ENCODE measurements at places on chromosomes 11 and 22.

DNA sequence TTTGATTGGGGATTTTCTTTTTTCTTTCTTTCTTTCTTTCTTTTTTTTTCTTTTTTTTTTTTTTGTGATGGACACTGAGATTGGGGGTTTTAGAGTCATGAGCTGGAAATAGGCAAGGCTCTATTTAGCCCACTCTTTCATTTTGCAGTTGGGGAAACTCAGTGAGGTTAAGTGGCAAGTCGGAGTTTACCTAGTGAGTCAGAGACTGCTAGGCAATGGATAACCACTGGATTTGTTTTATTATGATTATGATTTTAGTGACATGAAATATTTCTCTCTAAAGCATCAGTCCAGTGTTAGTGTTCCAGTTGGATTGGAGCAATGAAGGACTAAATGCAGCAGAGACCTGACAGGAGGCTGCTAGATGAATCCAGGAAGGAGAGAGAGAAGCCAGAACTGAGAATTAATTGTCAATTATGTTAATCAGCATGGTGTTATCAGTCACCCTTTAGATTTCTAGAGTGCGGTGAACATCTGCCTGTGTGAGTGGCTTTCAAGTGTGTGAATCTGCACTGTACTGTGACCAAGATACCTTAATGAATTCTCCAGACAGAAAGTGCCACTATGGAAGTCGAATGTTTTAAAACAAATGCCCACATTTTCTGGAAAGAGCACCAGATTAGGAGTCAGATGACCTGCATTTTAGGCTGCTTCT lies 10.9 kb downstream of the BMAL1 start:
- no peak for DNase-seq

GRCh38 chr11:97537407-97538150 lies 1147.8 kb downstream of the JRKL start:
- DNase-seq = no peak

DNA sequence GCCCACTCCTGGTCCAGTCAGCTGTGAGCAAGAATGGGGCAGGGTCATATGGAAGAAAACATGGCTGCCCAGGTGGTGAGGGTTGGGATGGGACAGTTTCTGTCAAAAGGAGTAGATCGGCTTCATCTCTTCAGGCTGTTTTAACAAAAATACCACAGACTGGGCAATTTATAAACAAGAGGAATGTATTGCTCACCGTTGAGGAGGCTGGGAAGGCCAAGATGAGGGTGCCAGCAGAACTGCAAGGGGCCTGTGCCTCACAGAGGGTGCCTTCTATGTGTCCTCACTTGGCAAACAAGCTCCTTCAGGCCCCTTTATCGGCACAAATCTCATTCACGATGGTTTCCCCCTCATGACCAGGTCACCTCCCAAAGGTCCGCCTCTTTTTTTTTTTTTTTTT lies 18.1 kb upstream of the RELT start:
- DNase-seq = no peak

GRCh38 chr11:65937766-65938165 lies 7.5 kb upstream of the TSGA10IP start:
- DNase-seq = no peak

- no peak for DNase-seq
These were observed 8.8 kb upstream of the DNAJB13 start for GRCh38 chr11:73942010-73942409.

- DNase-seq = no peak
These were observed 54.8 kb upstream of the B3GAT1 start for GRCh38 chr11:134466610-134467567.

DNA sequence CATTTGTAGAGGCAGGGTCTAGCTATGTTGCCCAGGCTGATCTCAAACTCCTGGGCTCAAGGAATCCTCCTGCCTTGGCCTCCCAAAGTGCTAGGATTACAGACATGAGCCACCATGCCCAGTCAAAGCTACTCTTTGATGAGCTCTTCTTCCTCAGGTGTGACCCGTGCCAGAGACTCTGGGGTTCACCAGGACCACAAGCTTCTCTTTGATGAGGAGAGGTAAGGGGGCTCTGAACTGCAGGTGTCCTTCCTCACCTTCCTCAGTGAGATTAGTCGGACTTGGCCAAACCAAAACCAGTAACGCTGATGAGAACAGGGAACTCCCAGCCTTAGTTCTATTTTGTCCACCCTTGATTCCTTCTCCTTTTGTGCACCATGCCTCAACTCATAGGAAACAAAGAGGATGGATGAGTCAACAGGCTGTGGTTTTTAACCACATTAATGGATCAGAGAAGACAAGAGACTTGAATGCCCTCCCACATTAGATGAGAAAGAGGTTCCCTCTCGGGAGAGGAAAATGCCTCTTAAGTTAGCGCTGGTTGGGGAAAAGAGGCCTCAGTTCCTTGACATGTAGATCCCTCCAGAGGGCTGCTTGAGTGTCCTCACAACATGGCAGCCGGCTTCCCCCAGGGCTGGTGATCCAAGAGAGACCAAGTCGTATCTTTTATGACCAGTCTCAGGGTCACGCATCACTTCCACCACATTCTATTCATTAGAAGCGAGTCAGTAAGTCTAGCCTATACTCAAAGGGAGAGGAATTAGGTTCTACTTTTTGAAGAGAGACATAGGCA lies 25.7 kb upstream of the CTR9 start:
- peak; percentile 32 for DNase-seq

DNA sequence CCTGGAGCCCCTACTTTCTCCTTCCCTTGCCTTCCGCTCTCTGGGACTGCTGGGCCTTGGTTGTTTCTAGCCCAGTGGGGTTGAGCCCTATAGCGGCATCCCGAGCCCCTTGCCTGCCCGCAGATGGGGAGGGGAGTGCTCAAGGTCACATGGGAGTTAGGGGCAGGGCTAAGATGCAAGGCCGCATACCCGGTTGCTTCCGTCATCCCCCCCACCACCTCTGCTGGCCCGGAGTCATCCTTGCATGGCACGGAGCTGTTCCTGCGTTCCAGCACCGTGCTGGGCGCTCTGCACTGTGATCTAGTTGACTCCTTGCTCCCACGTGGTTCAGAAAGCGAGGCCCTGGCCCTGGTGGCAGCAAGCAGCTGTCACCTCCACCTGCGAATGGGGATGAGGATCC lies 18.0 kb downstream of the FLRT1 start:
- DNase-seq = no peak

- no peak for DNase-seq
These were observed 257.1 kb upstream of the TENM4 start for GRCh38 chr11:79697905-79698304.

DNA sequence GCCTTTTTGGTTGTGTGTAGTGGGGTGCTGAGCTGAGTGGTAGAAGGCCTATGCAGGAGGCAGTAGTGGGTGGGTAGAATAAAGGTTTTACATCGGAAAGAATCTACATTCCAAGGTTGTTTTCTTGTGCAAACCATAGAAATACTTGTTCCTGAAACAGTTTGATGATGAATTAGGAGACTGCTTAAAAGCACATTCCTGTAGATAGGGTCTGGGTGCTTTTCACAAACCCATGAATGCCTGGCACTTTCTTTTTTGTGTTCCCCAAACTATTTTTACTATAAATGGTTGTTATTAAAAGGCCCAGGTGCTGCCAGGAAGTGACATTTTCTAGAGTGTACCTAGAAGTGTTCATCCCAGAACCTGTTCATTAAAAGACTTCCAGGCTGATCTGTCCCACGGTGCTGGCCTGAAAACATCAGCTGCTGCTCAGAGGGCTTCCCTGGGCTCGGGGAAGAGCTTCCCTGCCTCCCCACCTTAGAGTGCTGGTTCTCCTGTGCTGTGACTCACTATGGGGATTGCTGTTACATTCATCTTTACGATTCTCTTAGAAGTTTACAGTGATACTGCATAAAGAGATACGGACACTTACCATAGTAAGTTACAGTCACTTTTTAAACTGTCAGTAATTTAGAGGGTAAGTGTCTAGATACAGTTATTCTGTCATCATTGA lies 27.9 kb downstream of the PPFIA1 start:
- no peak for DNase-seq

- DNase-seq = no peak
These were observed 4.2 kb downstream of the RIC8A start for GRCh38 chr11:211741-212140.

- DNase-seq = peak; percentile 87
These were observed 26.1 kb upstream of the RTL6 start for GRCh38 chr22:44523981-44524759.

DNA sequence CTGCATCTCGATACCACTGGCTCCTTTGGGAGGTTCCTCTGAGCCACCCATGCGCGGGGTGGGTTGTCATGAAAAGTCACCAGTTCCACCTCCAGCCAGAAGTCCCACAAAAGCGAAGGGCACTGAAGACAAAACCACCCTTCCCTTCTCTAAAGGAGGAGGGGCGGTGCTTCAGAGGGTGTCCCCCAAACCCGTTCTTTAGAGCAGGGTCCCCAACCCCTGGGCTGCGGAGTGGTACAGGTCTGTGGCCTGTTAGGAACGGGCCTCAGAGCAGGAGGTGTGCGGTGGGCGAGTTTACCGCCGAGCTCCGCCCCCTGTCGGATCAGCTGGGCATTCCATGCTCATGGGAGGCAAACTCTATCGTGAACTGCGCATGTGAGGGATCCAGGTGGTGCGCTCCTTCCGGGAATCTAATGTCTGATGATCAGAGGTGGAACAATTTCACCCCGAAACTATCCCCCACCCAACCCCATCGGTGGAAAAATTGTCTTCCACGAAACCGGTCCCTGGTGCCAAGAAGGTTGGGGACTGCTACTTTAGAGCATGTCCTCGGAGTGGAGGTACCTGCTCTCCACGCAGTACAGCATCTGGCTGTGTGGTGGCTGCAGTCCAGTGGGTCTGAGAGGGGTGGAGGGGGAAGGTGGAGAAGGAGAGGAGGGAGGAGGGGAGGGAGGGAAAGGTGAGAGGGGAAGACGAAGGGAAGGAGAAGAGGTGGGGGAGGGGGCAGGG lies 72.9 kb upstream of the SEPTIN5 start:
- no peak for DNase-seq

DNA sequence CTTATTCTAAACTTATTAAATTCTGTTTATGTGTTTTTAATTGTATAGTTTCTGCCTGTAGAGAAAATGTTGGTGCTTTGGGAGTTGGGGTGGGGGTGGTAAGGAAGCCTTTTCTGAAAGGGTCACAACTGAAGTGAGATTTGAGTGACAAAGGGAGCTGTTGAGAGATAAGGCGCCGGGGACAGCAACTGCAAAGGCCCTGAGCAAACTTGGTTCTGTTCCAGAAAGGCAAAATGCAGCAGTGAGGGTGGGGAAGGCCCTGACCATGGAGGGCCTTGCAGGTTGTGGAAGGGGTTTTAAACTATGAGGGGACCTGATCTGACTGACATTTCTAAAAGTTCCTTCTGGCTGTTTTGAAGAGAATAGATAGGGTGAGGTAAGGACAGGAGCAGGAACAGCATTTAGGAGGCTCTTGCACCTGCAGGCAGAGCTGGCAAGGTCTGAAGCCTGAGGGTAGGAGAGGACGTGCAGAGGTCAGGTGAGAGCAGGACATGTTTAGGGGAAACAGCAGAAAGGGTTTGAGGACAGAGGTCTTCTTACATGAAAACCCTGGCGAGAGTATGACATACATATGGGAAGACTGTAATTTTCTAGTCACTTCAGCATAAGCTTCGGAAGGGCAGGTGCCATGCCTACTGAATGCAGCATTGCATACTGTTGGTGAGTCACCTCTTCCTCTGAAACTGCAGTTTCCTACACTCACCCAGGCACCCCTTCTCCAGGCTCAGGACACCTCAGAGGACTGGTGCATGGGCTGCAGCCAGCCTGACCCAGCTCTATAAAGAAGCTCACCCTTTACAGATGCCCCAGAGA lies 190.7 kb downstream of the SNX19 start:
- DNase-seq = no peak

DNA sequence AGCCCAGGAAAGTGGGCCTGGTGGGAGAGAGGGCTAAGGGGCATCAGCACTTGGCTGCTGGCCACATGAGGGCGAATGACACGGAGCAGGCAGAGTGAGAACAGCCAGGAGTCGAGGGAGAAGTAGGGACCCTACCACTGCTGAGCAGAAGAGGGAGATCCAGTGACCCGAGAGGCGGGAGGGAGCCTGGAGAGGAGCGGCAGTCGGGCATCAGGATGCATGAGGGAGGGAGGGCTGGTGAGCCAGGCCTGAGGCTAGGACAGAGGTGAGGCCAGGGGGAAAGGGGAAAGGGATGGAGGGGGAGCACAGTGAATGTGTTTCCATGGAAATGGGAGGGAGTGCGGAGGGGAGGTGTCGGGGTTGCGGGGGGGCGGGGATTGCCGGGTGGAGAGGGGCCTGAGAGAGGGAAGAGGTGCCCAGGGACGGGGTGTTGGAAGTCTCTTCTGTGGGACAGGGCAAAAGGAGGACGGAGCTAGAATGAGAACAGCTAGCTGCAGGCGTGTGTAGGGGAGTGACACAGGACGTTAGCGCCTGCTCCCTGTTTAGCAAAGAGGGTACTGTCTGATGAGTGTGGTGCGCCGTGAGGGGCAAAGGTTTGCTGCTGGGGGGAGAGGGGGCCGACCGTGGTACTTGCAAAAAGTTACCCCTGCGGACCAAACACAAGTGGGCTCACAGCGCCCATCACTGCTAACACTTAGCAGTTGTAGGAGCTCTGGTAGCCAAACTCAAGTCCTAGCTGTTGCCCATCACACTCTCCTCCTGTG lies 37.1 kb upstream of the WNT11 start:
- no peak for DNase-seq

DNA sequence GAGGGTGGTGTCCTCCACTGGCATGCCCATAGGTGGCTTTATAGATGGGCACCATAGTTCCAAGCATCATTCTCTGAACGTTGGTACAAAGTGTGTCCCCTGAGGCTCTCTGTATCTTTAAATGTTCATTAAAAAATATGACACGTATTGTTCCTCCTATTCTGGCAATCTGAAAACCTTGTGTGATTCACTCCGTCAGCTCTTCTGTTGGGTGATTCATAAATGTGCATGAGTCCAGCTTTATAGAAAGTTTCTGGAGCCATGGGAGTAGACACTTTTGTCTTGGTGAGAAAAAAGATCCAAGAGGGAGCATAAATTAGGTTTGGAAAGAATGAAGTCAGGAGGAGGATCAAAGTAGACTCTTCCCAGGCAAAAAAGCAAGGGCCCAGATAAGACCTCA lies 728.8 kb downstream of the NELL1 start:
- no peak for DNase-seq

- no peak for DNase-seq
These were observed 48.2 kb downstream of the EMSY start for GRCh38 chr11:76493040-76493439.

DNA sequence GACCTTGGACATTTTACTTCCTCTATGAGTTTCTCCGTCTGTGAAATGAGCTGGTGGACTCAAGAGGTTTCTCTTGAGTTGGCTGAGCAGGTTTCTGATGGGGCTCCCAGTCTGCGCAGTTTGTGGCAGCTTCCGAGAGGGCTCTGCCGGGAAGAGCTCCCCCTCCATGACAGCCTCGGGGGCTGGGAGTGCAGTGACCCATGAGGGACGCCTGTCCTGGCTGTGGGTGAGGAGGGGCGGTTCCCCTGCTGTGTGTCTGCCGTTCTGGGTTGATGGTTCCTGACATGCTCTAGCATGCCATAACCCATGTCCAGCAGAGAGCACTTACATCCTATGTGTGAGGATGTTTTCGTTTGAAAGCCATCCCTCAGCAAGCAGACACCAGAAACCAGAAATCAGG lies 14.8 kb downstream of the CSF2RB start:
- no peak for DNase-seq

DNA sequence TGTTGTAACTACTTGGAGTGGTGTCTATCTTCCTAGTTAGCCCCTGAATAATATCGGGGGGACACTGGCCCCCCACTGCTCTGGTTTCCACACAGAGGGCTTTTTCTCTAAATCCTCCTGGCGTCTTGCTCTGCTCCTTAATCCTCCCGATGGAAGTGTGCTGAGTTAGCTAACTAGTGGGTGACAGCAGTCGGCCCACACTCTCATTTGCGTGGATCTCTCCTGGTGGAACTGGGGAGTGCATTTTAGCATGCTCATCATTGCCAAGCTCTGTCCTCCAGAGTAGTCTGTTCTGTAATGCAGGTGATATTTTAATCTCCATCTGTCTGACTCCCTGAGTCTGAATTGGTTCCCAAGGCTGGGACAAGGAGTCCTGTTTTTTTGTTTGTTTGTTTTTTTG lies 46.1 kb upstream of the RASSF10 start:
- no peak for DNase-seq

Measured in BJ (cell line).